Hematopoietic multipotent progenitor cell treated with erythropoietin and hydrocortisone succinate and interleukin-3 and kit ligand, for 4 days (in vitro differentiated cells): ENCODE measurements at places on chromosomes 12 and 14.

GRCh38 chr12:80704420-80704819 is 3.0 kb upstream of the MYF6 start:
- no peak for DNase-seq

GRCh38 chr14:57189070-57189469 is 79.6 kb downstream of the EXOC5 start:
- DNase-seq: peak; percentile 27

DNA sequence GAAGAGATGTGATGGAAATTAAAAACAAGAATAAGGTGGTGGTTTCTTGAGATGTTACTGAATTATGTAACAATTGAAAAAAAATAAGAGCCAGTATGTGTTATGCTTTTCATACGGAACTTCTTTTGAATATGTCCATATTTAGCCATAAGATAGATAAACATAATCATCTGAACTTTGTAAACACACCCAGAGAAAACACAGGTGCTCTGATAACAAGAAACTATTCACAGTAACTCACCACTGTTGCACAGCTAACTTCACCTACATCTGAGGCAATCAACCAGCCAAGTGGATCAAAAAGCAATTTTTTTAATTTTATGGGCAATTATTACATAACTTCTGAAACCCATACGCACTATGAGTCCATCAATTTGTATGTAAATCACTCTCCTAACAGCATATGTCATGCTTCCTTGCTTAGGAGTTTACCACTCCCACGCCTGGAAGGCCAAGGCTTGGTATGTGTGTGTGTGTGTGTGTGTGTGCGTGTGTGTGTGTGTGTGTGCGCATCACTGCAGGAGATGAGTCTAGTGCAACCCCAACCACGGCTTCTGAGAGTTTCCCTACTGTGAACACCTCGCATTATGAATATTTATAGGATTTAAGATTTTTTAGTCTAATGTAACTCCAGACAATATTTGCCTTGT is 443.4 kb downstream of the BCAT1 start:
- no peak for DNase-seq

GRCh38 chr12:6405963-6406362 is 22.0 kb downstream of the LTBR start:
- DNase-seq: no peak

DNA sequence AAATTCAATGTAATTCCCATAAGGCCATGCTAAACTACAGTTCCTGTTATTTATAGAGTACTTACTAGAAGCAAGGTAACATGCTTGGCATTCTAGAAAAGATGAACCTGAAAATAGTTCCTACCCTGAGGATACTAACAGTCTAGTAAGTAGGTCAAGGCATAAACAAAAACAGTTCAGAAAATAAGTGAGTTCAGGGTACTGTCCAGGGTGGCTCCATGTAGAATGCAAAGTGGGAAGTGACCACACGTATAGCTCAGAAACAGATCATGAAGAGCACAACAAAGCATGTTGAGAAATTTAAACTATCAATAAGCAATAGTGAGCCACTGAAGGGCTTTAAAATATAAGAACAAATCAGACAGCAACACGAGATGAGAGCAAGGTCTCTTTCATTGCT is 2.3 kb downstream of the TMED10 start:
- no peak for DNase-seq
